ENCODE measurements at places on chromosomes 4 and X. TPM values are rescaled to one million over a fixed set of nuclear protein-coding genes. Genes with fewer than 3 reads are reported as not detected.

The SSX1 gene
- total RNA-seq = 0.32 TPM

The RNF175 gene
- total RNA-seq = not detected

The AWAT2 gene
- total RNA-seq = not detected

The FHIP1A gene
- 31.5 TPM for total RNA-seq

The PRDX4 gene
- total RNA-seq = 56.0 TPM

The S100G gene
- not detected for total RNA-seq

The GRPR gene
- total RNA-seq = not detected

The LRP2BP gene
- total RNA-seq = 0.42 TPM

The RAP2C gene
- total RNA-seq = 27.3 TPM

The DACH2 gene
- 0.05 TPM for total RNA-seq

The RASL11B gene
- 0.35 TPM for total RNA-seq
